Activated CD4-positive, alpha-beta T cell treated with anti-CD3 and anti-CD28 coated beads, Interleukin-2, amount 50 U/mL, for 24 hours (primary cell): ENCODE measurements at places on chromosomes 7 and 10.

DNA sequence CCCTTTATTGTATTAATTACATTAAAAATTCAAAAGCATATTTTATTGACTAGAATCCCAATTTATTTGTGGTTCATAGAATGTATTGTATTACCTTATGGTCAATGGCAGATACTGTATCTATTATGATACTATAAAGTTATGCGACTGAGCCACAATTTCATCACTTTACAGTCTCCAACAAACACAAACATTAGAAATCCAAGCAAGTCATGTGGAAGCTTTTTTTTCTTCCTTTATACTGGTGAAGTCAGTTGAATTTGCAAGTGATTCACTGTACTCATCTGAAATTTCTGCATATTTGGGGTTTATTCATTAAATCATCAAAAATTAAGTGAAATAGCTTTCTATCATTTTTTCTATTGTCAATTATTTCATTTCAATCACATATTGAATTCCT, 54.3 kb downstream of the BMPER start:
- DNase-seq, result no peak

GRCh38 chr7:101363196-101363733, 590 bp downstream of the COL26A1 start:
- DNase-seq, result no peak

- DNase-seq, result no peak
Measured at GRCh38 chr7:143223784-143224183, 1.9 kb downstream of the TAS2R40 start.

DNA sequence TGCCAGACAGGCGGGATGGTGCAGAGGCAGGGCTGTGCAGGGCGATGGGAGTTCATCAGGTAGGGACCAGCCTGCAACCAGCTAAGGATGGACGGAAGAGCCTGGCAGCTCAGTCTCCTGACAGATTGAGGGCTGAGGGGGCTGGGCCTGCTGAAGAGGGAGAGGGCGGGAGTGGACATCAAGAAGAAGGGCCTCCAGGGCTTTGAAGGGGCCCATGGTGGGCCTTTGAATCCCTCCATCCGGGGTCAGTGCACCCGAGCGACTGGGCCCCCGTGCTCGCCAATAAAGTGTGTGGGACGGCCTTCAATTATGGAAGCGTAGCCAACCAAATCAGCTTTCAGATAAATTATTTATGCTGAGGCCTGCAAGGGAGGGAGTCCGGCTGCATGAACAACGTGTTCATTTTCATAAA, 431.2 kb downstream of the RPS24 start:
- no peak for DNase-seq

- DNase-seq, result no peak
Measured at GRCh38 chr10:63518690-63519288, 2.4 kb upstream of the REEP3 start.

GRCh38 chr10:59025981-59026765, 150.3 kb upstream of the PHYHIPL start:
- DNase-seq, result no peak

GRCh38 chr7:40733114-40733513, 598.3 kb downstream of the SUGCT start:
- DNase-seq, result no peak
